ENCODE measurements at places on chromosomes 3 and 15. TPM values are rescaled to one million over a fixed set of nuclear protein-coding genes. Genes with fewer than 3 reads are reported as not detected.

OR5K2 gene
- not detected for total RNA-seq

AHSG gene
- not detected for total RNA-seq

BNC1 gene
- 8.4 TPM for total RNA-seq

DNAH12 gene
- not detected for total RNA-seq

NECTIN3 gene
- 56.8 TPM for total RNA-seq

VGLL3 gene
- 136 TPM for total RNA-seq

NPRL2 gene
- 12.3 TPM for total RNA-seq

SEC22A gene
- 20.8 TPM for total RNA-seq

A4GNT gene
- total RNA-seq: not detected

C15orf62 gene
- total RNA-seq: not detected

FRMD5 gene
- total RNA-seq: 1.2 TPM

LRTM1 gene
- not detected for total RNA-seq

MCF2L2 gene
- not detected for total RNA-seq

NANOGP8 gene
- total RNA-seq: not detected

CYP8B1 gene
- total RNA-seq: not detected

CCK gene
- total RNA-seq: not detected

CCDC13 gene
- not detected for total RNA-seq
